Adrenal gland (tissue), 19 donors: ENCODE measurements at places on chromosomes 1 and 21. TPM values are rescaled to one million over a fixed set of nuclear protein-coding genes. Genes with fewer than 3 reads are reported as not detected.
A peak's percentile ranks its signal among the peaks of the same experiment; 100 is the strongest.

DNA sequence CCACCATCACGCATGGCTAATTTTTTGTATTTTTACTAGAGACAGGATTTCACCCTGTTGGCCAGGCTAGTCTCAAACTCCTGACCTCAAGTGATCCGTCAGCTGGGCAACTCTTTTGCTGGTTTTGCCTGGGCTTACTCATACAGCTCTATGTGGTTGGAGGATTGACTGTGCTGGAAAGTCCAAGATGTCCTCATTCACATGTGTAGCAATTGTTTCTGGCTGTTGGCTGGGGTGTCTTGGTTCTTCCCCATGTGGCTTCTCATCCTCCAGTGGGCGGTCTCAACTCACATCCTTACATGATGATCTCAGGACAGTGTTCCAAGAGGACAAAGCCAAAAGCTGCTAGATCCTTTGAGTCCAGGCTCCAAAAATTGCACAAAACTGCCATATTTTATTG is 53.3 kb downstream of the TEX35 start:
- DNase-seq = no peak

- no peak for DNase-seq
Observed at GRCh38 chr1:98055457-98055856, 134.6 kb upstream of the DPYD start.

DNA sequence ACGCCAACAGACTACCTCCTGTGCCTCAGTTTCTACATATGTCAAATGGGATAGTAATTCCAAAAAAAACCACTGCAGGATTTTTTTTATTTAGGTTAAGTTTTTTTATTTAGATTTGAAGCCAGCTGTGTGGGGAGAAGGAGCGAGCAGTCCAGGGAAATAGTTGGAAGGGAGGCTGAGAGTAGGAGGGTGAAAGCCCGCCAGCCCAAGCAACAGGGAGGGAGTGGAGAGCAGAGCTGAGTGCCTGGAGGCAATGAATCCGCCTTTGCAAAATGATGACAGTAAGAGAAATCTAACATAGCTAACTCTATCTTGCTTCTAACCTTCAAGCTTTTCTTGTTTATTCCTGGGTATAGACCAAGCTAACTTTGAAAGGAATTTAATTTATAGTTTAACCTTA is 15.6 kb upstream of the C1orf198 start:
- no peak for DNase-seq

The AMY2A gene
- not detected for total RNA-seq

The CRP gene
- not detected for total RNA-seq

DNA sequence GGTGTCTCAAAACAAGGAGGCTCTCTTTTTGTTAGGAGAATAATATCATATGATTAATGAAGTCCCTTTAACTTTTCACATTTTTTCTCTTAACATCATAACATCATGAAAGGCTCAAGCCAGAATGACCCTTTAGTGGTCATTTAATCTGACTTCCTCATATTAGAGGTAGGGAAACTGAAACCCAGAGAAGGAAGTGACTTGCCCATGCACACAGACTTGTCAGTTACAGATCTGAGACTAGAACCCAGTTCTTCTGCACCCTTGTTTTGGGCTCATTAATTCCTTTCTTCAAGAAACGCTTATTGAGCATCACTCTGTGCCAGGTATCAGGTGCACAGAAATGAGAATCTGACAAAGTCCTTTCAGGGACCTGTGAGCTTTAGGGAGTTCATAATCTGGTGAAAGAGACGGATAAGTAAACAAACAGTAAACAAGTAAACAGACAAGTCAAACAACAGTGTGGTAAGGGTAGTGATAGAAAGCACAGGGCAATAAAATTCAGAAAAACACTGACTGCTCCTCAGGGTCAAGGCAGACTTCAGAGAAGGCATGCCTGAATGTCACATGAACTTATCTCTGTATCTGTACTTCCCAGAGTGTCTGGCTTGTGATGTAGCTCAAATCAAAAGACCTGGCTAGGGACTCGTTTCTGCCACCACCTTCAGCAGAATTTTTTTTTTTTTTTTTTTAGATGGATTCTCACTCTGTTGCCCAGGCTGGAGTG is 38.3 kb upstream of the OSBPL9 start:
- peak; percentile 9 for DNase-seq

The LCE1B gene
- not detected for total RNA-seq

- DNase-seq = peak; percentile 96
Observed at GRCh38 chr1:44775078-44775929, at the start of gene RPS8. RPS8 (plus strand) TSS chr1:44775540; CDS start chr1:44775597, 57 bp downstream.
